ENCODE measurements at places on chromosomes 5 and 9. TPM values are rescaled to one million over a fixed set of nuclear protein-coding genes. Genes with fewer than 3 reads are reported as not detected.

The IFNK gene
- not detected for total RNA-seq

The PCDHGA4 gene
- 0.49 TPM for total RNA-seq

The SPINK13 gene
- not detected for total RNA-seq

The C5 gene
- 5.1 TPM for total RNA-seq

The NR4A3 gene
- 0.08 TPM for total RNA-seq

The TMEM174 gene
- not detected for total RNA-seq

The SEC24A gene
- total RNA-seq: 30.9 TPM

- peaks cover 8% of the 10 kb centered on the region for H3K36me3 ChIP-seq
- no peak overlapping the region for H3K27ac ChIP-seq
- H3K4me1 ChIP-seq: peaks cover 19% of the 10 kb centered on the region
- no peak for DNase-seq
These were observed 32.0 kb downstream of the MACROH2A1 start for GRCh38 chr5:135367076-135367475.

GRCh38 chr9:34378376-34379060, 1.8 kb upstream of the MYORG start:
- H3K27ac ChIP-seq: no peak overlapping the region
- H3K4me3 ChIP-seq: no peak overlapping the region
- peaks cover 34% of the 10 kb centered on the region for H3K4me1 ChIP-seq
- no peak for DNase-seq

- H3K36me3 ChIP-seq: no peaks in the 10 kb centered on the region
- H3K4me1 ChIP-seq: no peaks in the 10 kb centered on the region
- no peak for DNase-seq
- no peaks in the 10 kb centered on the region for H3K27me3 ChIP-seq
- no peak overlapping the region for H3K4me3 ChIP-seq
These were observed 199.6 kb upstream of the CYLC2 start for GRCh38 chr9:102795532-102795931.

DNA sequence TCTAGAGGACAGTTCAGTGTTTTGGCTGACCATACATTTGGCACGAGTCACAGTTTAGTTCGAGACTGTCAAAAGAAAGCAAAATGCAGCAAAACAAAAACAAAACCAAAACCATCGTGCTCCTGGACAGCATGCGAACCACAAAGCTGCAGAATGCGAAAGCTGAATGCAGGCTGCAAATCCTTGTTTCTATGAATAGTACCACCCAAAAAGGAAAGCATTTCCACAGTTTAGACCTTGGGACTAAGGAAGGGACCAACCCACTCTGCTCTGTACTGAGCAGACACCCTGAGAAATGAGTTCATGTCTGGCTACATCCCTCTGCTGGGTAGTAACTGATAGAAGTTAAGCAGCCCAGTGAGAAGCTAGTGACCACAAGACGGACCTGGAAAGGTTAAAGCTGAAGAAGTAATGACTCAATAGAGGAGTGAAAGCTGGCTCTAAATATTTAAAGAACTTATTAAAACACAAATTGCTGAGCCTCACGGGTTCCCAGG, 3.9 kb downstream of the GCNT4 start:
- H3K27ac ChIP-seq: peak overlapping the region; percentile 29
- H3K4me1 ChIP-seq: peaks cover 10% of the 10 kb centered on the region
- no peaks in the 10 kb centered on the region for H3K36me3 ChIP-seq
- peak overlapping the region; percentile 42 for H3K4me3 ChIP-seq
- DNase-seq: no peak
- peaks cover 10% of the 10 kb centered on the region for H3K27me3 ChIP-seq

DNA sequence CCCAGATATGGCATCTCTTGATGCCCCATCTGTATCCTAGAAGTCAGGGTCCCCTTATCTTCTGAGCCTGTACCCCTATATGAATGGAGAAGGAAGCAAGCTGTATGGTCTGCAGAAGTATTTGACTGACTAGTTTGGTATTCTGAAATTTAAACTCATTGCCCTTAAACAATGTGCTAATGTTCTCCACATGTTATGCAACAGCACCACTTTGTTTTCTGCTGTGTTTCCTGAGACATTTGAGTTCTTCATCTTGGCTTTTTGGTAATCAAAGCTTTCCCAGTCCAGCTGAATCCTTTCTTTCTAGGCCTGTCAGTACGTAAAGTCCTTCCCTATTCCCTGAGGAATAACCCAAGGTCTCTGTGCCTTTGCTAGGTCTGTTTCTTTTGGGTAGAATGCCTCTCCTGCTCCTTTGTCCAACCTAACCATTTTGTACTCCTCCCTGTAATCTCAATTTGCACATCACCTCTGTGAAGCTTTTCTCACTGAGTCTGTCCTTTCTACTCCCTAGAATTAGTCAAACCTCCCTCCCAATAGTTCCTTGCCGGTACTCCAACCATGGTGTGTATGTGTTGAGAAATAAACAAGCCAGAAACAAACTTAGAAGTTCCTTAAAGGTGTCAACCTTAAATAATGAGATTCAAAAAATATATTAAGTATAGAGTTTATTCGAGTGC, 72.1 kb upstream of the HSPB3 start:
- no peaks in the 10 kb centered on the region for H3K4me1 ChIP-seq
- H3K36me3 ChIP-seq: no peaks in the 10 kb centered on the region
- no peak overlapping the region for H3K4me3 ChIP-seq
- peak overlapping the region; percentile 45 for H3K27ac ChIP-seq
- no peaks in the 10 kb centered on the region for H3K27me3 ChIP-seq
- no peak for DNase-seq

GRCh38 chr5:168883281-168883741, 304.1 kb upstream of the PANK3 start:
- H3K4me1 ChIP-seq: no peaks in the 10 kb centered on the region
- no peaks in the 10 kb centered on the region for H3K27me3 ChIP-seq
- H3K4me3 ChIP-seq: no peak overlapping the region
- H3K36me3 ChIP-seq: no peaks in the 10 kb centered on the region
- H3K27ac ChIP-seq: no peak overlapping the region

DNA sequence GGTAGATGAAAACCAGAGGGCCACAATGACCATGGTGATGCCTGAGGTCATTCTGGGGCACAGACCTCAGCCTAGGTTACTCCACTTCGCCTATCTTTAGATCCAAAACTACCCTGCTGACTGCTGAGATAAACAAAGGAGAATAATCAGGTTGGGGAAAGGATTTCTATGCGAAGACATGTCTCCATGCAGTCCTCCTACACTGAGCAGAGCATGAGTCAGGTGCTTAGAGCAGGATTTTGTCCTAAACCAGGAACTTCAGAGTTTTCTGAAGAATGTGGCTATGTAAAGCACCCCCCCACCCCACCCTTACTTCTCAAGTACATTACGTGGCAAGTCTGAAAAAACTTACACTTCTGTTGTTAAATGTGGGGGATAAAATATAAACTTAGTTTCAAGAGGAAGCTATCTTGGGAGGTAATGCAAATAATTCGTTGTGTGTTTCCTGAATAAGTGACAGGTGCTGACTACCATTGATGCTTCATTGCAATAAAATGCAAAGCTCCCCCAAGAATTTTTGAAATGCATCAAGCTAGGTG, 19.4 kb downstream of the PDCD1LG2 start:
- DNase-seq: no peak
- H3K4me3 ChIP-seq: no peak overlapping the region
- no peak overlapping the region for H3K27ac ChIP-seq
- H3K27me3 ChIP-seq: no peaks in the 10 kb centered on the region

DNA sequence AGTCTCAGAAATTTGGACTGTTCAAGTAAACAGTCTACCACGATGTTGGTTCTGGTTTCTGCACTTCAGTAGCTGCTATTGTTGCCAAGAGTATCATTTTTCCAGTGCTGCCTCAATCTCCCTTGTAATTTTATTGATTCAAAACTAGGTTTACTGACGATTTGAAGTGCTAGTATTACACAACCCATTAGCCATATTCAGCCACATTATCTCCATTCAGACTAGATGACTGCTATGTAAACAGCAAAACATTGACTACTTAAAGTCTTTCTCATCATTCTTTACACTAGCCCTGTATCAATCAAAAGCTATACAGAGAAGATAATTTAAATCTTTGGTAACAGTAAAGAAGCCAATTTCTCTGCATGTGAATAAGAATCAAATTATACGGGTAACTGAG, 102.0 kb upstream of the TSLP start:
- peaks cover 9% of the 10 kb centered on the region for H3K4me1 ChIP-seq
- H3K4me3 ChIP-seq: no peak overlapping the region
- no peaks in the 10 kb centered on the region for H3K36me3 ChIP-seq
- H3K27me3 ChIP-seq: no peaks in the 10 kb centered on the region
- no peak for DNase-seq

- H3K36me3 ChIP-seq: no peaks in the 10 kb centered on the region
- no peak overlapping the region for H3K4me3 ChIP-seq
- H3K27me3 ChIP-seq: no peaks in the 10 kb centered on the region
- no peak for DNase-seq
- H3K27ac ChIP-seq: no peak overlapping the region
These were observed 35.5 kb downstream of the SERINC5 start for GRCh38 chr5:80220245-80220897.

DNA sequence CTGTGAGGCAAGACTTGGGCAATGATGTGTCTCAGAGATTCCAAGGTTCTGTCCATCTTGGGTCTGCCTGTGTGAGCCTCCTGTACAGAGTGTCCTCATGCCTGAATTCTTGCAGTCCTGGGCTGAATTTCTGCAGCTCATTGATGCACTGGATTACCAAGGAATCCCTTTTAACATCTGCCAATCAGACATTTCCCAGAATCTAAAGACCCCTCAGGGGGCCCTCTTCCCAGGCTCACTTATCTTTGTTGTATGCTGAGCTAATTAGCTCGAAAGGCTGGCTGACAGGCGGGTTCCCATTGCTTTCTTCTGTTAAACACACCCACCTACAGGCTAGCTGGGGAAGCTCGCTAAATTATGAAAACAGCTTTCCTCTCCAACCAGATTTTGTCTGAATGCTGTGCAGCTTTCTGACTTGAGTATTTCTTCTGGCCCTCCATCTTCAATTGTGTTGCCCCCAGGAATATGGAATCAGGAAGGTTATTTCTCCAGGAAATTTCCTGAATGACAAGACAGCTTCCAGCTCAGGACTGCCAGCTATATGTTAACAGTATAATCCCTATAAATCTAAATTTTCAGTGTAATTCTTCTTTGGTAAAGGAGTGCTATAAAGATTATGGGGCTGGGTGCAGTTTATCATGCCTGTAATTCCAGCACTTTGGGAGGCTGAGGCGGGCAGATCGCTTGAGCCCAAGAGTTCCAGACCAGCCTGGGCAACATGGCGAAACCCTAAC, at the start of gene LIX1:
Gene LIX1, minus strand, starts transcription at position 91 of the 734 bp plus-strand sequence. Its CDS starts 35 bp downstream, at position 56.
- no peak within 1 kb of the TSS for H3K4me3 ChIP-seq
- no peak for DNase-seq
- H3K27me3 ChIP-seq: no peaks in the 10 kb centered on the region
- H3K4me1 ChIP-seq: no peaks in the 10 kb centered on the region
- no peak within 1 kb of the TSS for H3K27ac ChIP-seq

DNA sequence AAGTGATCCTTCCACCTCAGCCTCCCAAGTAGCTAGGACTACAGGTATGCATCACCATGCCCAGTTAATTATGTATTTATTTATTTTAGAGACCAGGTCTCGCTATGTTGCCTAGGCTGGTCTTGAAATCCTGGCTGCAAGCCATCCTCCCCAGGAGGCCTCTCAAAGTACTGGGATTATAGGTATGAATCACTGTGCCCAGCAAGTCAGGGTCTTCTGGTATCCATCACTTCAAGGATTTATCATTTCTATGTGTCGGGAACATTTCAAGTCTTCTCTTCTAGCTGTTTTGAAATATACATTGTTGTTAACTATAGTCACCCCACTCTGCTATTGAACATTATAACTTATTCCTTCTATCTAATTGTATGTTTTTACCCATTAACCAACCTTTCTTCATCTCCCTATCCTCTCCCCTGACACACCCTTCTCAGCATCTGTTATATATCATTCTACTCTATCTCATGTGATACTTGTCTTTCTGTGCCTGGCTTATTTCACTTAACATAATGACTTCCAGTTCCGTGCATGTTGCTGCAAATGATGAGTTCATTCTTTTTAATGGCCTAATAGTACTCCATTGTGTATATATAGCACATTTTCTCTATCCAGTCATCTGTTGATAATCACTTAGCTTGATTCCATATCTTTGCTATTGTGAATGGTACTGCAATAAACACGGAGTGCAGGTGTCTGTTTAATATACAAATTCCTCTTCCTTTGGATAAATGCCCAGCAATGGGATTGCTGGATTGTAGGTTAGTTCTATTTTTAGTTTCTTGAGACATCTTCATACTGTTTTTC, 26.4 kb downstream of the UTP15 start:
- H3K27me3 ChIP-seq: no peaks in the 10 kb centered on the region
- H3K4me1 ChIP-seq: no peaks in the 10 kb centered on the region
- H3K4me3 ChIP-seq: no peak overlapping the region
- DNase-seq: no peak
